ENCODE measurements at places on chromosomes 5 and 9. TPM values are rescaled to one million over a fixed set of nuclear protein-coding genes. Genes with fewer than 3 reads are reported as not detected.

- DNase-seq = no peak
These were observed 11.0 kb upstream of the NEURL1B start for GRCh38 chr5:172630082-172630481.

DNA sequence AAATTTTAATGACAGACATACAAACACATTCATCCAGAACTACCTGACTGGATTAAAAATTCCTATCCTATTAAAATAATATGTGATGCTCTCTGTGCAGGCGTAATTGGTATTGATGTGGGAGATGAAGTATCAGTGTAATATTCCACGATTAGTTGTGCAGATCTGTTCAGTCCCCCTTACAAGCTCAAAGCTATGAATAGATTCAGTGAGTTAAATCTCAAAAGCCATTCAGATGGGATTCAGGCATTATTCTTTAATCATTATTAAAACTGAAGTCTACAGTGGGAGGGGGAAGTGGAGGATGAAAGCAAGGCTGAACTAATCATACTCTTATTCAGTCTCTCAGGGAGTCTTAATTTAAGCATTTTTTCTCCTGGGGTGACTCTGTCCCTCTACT, 855.8 kb downstream of the EFNA5 start:
- no peak for DNase-seq

DNA sequence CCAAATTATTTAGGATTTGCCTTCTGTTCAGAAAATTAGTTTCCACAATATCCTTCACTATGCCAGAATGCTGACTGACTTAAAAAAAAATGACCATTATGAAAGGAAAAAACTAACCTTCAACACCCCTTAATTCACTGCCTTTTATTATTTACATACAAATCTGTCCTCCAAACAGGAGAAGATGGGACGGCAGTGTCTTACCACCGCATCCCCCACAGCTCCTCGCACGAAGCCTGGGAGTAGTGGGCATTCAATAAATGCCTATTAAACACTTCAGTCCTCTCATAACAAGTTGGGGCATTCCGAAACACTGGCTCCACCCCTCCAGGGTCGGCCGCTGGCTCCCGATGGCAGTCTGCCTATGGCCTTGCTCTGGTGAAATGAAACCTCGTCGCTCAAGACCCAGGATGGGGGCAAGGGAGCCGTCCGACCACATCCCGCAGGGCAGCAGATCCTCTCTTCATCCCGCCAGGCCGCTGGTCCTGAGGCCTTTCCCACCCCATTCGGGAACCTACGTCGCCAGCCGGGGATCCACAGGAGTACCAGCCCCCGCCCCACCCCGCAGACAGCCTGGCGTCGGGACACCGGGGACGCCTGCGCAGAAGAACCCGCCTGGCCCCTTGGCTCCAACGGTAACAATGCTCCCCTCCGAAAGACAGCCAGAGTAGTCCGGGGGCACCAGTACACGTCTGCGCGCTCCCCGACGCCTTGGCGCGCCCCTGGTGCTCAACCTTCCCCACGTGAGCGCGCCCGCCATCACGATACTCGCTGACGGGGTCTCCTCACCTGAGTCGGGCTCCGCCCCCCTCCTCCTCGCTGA, 613 bp downstream of the ZBTB5 start:
- peak; percentile 80 for DNase-seq

DNA sequence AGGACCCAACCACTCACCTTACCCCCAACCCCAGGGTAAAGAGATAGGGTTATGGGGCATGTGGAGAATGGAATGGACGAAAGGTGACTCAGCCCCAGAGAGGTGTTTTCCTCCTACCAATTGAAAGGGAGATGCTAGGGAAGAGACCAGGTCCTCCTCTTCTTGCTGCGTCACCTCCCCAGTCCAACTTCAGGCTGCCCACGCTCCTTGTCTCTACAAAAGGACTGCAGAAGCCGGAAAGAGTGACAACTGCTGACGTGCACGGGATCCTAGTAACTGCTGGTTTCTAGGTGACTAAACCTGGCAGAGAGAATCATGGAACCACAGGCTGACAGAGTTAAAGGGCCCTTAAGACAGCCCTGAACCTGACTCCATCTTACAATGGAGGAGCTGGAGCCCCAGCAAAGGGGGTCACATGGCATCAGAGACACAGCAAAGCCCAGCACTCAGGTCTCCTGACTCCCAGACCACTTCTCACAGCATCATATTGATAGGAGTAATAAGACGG, 2.2 kb downstream of the GPX3 start:
- DNase-seq = no peak

DNA sequence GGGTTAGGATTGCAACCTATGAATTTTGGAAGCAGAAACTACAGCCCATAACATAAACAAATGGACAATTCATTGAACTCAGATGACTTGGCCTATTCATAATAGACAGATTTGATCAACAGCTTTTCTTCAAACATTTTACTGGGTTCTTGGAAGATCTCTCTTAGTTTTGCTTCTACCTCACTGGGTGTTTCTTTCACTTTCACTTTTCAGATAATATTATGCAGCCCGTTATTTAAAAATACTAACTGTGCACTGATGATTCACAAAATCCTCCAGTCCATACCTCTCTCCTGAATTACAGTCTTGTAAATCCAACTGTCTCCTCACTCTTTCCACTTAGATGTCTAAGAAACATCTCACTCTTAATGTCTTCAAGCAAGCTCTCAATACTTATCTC, 183.5 kb upstream of the IRX1 start:
- no peak for DNase-seq

- DNase-seq = no peak
These were observed 14.7 kb downstream of the SLC45A2 start for GRCh38 chr5:33969572-33970452.

The PCDHGA8 gene
- total RNA-seq = not detected
